ENCODE measurements at places on chromosomes 4 and X.

GRCh38 chrX:11105080-11105479 lies 6.1 kb upstream of the HCCS start:
- no peak for DNase-seq

- DNase-seq, result no peak
Measured at GRCh38 chr4:48409203-48409602, 67.9 kb downstream of the SLAIN2 start.

- DNase-seq, result no peak
Measured at GRCh38 chr4:188665491-188666457, 526.5 kb downstream of the TRIML1 start.

DNA sequence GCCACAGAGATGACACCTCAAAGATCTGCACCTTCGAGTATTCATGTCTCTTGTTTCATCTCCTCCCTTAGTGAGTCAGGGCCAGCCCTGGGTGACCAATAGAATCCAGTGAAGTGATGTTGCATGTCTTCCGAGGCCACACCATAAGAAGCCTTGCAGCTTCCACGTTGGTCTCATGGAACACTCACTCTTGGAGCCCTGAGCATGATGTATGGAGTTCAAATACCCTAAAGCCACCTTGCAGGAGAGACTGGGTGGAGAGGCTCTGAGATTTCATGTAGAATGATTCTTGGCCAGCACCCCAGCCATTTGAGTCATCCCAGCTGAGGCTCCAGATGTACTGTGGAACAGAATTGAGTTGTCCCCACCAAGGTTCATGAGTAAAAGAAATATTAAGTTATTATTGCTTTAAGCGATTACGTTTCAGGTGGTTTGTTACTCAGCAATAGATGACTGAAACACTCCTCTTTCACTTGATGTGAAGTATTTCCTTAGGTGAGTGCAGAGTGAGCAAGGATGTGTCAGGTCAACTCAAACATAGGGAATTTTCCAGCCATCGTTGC lies 5.0 kb upstream of the RP2 start:
- peak; percentile 42 for DNase-seq

DNA sequence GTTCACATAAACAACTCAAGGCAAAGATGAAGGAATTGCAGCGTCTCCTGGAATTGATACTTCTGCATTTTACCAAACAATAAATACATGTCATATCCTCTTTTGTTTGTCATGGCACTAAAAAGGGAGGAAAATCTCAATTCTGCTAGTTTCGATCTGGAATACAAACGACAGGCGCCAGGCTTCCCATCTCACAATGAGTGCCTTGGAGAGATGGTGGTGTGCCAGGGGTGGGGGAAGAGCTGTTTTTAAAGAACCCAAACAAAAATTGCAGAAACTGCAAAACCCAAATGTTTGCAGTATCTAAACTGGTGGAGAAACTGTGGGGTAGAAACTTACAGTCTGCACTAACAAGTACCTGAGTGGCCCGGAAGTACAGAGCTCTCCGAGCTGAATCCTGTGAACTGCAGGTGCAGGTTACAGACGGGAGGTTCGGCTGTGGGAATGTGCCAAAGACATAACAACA lies 53.0 kb upstream of the KLF3 start:
- DNase-seq, result no peak

DNA sequence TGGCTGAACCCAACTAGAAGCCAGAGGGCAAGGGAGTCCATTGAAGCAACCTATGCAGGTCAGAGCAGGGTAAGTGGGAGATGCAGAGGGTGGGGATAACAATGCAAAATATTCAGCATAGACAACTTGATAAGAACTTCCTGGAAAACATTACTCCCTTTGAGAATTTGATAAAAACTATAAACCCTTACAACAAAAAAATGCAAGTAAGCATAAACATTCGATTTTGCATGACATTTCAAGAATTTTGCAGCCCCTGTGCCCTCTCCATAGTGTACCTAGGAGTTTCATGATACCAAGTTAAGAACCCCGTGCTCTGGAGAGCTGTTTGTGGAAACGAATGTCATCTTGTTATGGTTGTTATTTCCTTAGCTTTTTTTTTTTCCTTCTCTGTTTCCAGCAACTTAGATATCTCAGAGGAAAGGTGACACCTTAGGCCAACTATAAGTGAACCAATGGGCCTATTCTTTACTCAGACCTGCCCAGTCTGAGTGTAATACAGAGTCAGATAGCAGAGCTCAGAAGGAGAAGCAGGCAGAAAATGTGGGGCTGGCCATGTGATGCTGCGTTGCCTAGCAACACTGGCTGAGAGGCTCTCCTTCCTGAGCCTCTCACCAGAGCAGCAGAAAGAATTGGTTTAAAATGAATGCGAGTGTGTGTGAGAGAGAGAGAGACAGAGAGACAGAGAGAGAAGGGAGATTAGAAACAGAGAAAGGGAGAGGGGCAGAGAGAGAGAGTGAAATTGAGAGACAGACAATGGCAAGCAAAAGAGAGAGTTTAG lies 36.7 kb upstream of the GABRQ start:
- DNase-seq, result no peak

- peak; percentile 3 for DNase-seq
Measured at GRCh38 chr4:172573899-172574298, 594.7 kb upstream of the GALNT7 start.

DNA sequence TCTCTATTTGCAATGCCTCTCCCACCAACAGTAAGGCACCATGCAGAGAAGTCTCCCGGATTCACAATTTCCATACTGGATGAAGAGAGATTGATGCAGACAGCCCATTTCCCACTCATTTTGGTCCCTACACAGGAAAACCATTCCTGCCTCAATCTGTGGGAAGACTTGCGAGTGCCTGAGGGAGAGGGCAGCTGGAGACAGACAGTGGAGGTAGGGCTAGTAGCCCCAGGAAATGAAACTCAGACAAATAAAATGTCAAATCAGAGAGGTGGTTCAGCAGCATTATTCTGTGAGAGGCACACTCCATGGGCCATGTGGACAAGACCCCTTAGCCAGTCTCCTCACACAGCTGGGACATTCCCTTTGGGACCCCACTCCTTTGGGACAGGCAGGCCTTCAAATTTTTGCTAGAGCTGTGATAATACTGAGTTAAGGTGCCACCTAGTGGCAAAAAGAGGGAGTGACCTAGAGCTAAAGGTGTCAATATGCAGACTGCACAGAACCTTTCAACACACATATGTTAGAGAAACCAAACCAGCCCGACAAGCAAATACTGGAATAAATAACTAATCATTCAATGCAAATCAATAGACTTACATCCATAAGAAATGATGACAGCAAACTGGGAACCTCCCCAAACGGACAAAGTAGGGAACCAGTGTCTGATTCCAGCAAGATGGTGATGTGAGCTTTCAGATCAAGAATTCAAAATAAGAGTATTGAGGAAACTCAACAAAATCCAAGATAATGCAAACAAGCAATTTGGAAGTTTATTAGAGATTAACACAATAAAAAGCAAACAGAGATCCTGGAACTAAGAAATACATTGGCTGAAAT lies 1865.3 kb upstream of the AGA start:
- peak; percentile 2 for DNase-seq

DNA sequence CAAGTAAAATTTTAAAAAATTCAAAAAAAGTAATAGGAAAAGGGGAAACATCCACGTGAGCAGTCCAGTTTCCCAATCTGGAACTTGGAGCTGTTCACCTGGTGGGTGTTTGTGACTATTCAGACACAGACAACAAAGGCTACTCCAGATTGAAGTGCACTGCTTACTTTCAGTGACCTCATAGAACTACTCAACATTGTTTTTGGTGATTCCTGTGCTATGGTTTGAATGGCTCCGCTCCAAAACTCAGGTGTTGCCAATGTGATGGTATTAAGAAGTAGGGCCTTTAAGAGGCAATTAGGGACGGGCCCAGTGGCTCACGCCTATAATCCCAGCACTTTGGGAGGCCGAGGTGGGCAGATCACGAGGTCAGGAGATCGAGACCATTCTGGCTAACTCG lies 22.1 kb downstream of the SH3RF1 start:
- no peak for DNase-seq

- DNase-seq, result no peak
Measured at GRCh38 chr4:38902695-38903094, 35.1 kb downstream of the FAM114A1 start.

DNA sequence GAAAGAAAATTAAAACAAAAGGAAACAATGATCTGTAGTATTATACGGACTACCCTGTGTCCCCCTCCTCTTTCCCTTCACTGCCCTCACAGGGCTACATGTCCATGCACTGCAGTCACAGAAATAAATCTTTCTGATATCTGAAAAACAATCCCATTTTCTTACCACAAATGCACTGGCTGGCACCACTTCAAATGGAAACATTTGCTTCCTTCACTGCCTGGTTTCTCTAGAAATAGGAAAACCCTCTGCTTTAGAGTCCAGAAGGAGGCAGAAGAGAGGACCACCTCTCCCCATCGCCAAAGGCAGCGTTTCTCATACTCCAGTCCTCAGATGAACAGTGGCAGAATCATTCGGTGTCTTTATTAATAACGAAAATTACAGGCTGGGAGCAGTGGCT lies 98.2 kb downstream of the GRIA3 start:
- DNase-seq, result no peak

GRCh38 chr4:53505947-53506346 lies 85.3 kb downstream of the LNX1 start:
- DNase-seq, result peak; percentile 31

DNA sequence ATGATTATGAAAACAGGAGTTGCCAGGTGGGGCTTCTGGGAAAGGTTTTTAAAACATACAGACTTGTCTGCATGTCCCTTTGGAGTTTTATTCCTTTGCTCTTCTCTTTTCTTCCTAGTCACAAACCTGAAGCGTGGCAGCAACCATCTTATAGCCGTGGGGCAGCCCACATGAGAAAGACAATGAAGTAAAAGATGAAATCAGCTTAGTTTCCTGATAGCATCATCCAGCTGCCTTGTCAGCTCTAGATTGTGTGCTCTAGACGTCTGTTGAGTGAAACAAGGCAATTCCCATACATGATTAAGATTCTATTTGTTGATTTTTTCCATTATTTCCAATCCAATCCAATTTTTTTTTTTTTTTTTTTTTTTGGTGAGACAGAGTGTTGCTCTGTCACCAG lies 68.9 kb downstream of the ELOVL6 start:
- no peak for DNase-seq

- DNase-seq, result no peak
Measured at GRCh38 chr4:1534876-1535526, 128.8 kb upstream of the NKX1-1 start.

GRCh38 chr4:90641861-90642599 lies 514.8 kb downstream of the CCSER1 start:
- no peak for DNase-seq

GRCh38 chr4:30460818-30461217 lies 259.4 kb upstream of the PCDH7 start:
- no peak for DNase-seq

- DNase-seq, result no peak
Measured at GRCh38 chr4:39004758-39005157, 27.5 kb downstream of the TMEM156 start.
